ENCODE measurements at places on chromosomes 11 and 22.

DNA sequence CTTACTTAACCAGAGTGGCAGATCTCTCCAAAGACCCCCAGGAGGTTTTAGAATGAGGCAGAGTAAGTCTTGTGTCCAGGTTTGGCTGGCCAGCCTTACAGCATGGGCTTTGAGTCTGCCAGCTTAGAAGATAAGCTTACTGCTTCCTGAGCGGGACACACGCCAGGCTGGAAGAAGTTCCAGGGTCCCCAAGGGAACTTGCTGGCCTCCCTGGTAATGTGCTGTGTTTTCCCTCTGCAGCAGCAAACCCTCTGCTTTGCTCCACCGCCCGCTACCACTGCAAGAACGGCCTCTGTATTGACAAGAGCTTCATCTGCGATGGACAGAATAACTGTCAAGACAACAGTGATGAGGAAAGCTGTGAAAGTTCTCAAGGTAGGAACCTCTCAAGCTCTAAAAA is 154.2 kb downstream of the LDLRAD3 start:
- DNase-seq = no peak

- peak; percentile 15 for DNase-seq
These were observed 31.8 kb downstream of the CAPN1 start for GRCh38 chr11:65213322-65214211.

- DNase-seq = no peak
These were observed 5.7 kb upstream of the PVALB start for GRCh38 chr22:36822581-36822980.

DNA sequence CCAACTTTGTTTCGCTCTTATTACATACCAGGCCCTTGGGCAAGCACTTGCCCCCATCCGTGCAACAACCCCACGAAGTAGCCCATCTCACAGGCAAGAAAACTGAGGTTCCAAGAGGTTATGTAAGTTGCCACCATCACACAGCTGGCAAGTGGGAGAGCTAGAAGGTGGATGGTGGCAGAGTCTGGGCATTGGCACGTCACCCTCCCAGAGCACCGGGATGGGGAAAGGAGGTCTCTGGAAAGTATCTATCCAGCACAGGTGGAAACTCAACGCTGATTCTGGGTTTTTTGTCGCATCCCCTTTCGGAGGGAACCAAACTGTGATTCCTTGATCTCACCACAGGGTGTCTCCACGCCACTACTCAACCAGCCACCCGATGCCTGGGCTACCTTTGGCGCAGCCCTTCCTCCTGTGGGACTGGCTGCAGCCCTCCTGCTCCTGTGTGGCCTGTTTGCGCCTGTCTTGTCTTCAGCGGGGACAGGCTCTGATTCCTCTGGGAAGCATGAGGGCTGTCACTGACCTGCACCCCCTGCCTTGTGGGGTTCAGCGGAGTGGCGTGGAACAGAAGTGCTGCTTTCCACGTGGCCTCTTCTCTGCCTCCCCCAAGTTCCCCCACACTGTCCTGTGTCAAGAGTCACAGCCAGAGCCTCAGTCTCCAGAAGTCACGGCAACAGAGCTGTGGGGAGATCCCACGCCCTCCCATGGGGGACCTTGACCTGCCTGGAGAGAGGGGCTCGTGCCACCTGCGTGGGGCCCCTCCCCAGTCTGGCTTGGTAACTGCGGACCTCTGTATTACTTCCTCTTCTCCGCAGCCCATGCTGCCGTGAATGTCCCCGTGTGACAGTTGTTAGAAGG is 34.4 kb upstream of the TRIM29 start:
- DNase-seq = peak; percentile 72
